Fibroblast of villous mesenchyme (primary cell): ENCODE measurements at places on chromosomes 12 and 14. TPM values are rescaled to one million over a fixed set of nuclear protein-coding genes. Genes with fewer than 3 reads are reported as not detected.

GRCh38 chr12:78269620-78270019, 438.9 kb downstream of the NAV3 start:
- no peak for DNase-seq

Gene MIP
- not detected in 2 replicates for total RNA-seq

- peak; percentile 16 for DNase-seq
Measured at GRCh38 chr14:85991156-85991555, 461.2 kb downstream of the FLRT2 start.

DNA sequence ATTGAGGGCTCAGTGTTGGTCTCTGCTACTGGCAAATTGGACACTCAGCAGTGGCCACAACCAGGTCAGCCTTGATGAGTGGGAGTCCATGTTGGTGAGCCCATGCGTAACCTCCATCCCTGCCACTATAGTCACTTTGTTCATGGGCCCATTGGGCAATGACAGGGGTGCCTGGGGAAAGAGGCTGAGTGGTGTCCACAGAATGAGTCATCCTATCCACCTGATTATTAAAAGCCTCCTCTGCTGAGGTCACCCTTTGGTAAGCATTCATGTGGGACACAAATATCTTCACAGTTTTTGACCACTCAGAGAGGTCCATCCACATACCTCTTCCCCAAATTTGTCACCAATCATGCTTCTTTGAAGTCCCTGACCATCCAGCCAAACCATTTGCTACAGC, 50.0 kb downstream of the FIGNL2 start:
- no peak for DNase-seq

DNA sequence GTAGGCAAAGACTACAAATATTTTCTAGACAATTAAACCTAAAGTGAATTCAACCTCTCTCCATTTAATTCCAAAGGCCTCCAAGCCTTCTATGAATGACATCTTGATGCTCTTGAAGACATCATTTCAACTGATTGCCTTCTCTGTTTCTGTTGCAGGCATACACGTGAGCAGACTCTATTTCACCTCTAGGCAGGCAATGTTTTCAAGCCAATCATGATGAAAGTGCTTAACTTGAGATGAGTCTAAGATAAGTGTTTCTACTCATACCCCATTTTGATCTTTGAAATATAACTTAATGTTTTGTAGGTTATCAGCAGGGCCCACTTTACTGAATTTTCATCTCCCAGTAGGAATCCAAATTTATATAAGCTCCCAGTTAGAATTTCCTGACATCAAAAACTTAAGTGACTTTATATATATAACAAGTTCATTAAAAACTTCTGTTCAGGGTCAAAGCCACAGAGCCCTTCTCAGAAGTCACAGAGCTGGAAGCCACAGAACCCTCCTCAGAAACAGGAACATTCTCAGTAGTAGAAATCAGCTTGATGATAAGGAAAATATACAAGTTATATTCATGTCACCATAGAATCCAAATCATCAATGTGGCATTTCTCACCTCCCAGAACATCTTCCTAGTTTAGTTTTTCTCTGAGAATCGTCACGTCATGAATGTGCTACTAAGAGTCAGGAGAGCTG, 108.5 kb downstream of the PHLDA1 start:
- no peak for DNase-seq

GRCh38 chr14:51880835-51881580, 20.6 kb downstream of the GNG2 start:
- peak; percentile 37 for DNase-seq

- no peak for DNase-seq
Measured at GRCh38 chr12:26867080-26867479, 34.1 kb upstream of the ITPR2 start.

- DNase-seq = peak; percentile 52
Measured at GRCh38 chr12:47400266-47400665, 305.6 kb downstream of the RPAP3 start.
